SW 1271 (cell line): ENCODE measurements at places on chromosomes 13 and 19.

GRCh38 chr19:22935151-22935550 is 67.8 kb downstream of the ZNF728 start:
- no peak for DNase-seq

DNA sequence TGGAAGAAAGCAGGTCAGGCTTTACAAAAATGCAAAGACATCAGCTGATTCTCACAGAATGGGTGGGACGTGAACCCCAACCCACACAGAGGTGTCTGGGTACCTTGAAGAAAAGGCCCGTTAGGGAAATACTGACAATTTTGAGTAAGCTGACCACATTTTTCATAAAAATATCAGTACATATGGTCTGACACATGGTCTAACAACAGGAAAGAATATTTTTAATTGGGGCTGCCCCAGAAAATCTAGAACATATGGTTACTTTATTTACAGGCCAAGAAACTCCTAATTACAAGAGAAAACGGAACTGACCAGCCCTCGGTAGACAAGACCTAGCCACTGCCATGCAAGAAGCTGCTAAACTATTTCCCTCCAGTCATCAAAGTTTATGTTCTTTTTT is 48.7 kb upstream of the ITM2B start:
- no peak for DNase-seq

DNA sequence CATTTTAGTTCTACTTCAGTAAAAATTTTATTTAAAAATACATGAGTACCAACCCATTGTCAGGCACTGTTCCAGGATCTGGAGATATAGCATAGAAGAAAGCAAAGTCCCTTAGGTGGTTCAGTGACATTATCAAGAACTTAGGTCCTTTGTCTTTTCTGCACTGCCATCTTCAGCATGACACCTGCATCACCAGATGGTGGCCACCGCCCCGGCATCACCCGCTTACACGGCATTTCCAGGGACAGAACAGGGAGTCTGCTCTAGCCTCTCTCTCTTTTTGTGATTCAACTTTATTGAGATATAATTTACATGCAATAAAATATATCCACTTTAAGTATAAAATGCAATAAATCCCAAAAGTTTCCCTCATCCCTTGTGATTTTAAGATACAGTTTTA is 23.5 kb downstream of the DYRK1B start:
- DNase-seq: no peak

- no peak for DNase-seq
Measured at GRCh38 chr19:53328967-53329366, 4.6 kb upstream of the ZNF845 start.

- DNase-seq: peak; percentile 95
Measured at GRCh38 chr19:2168619-2169424, 5.1 kb downstream of the DOT1L start.

DNA sequence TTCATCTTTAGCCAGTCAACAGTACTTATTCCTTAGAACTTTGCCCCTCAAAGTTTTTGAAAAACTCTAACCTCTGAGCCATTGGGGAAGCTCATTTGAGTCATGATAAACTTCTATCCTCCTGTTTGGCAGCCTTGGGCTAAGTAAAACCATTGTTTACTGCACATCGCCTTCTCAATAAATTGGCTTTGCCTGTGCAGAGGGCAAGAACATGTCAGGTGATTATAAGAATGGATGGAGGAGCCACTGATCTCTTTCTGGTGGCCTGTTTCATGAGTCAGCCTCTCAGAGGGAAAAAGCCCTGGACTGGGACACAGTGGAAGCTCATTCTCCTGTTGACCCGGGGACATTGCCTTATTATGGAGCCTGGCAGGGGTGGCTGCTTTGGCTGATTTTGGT is 19.4 kb upstream of the PSG4 start:
- DNase-seq: no peak

DNA sequence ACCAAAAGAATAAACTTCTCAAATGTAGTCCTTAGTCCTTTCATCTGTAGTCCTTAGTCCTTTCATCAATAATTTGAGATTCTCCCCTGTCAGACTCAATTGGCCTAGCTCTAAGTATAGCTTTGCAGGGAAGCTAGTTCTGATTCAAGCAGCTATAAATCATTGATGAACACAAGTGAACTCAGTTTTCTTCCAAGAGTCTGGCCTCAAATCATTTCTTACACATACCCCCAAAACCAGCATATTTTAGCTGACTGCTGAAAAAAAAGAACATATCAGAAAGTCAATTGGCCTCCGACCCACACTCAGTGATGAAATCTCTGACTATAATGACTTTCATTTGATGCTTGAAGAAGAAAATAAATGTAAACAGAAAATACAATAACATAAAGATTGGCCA is 64.9 kb downstream of the TNFSF11 start:
- DNase-seq: no peak

DNA sequence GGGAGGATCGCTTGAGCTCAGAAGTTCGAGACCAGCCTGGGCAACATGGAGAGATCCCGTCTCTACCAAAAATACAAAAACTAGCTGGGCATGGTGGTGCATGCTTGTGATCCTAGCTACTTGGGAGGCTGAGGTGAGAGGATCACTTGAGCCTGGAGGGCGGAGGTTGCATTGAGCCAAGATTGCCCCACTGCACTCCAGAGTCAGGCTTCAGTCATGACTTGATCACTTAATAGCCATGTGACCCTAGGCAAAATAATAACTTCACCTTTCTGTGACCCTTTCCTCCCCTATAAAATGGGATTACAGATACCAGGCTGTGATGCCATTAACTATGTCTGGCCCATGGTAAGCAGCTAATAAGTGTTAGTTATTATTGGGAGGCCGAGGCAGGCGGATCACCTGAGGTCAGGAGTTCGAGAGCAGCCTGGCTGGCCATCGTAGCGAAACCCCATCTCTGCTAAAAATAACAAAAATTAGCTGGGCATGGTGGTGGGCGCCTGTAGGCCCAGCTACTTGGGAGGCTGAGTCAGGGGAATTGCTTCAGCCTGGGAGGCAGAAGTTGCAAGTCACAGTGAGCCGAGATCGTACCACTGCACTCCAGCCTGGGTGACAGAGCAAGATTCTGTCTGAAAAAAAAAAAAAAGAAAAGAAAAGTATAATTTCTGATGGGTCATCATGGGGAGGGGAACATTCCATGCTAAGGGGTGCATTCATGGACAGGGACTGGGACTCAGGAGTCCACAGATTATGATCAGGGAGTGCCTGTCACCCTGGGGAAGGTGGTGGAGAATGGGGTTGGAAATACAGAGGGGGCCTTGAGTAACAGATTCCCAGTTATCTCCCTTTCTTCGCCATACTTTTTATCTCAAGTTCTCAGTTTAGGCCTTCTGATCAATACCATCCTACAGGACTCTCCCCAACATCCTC is 15.5 kb downstream of the TPM4 start:
- no peak for DNase-seq

DNA sequence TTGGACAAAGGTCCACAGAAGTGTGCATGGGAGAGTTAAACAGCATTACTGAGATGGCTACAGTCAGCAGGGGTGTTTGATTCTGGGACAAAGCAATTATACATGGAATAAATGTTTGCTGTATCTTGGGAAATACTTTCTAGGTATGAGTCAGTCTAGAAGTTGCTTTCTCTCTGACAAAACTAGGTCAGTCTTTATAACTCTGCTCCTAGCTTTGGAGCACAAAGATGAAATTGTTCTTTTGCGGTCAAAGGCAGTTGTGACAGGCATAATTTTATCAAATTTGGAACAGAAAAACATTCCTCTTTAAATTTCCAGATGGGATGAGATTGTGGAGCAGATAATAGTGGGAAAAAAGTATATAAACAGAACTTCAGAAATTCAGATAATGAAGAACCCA is 1045.4 kb upstream of the MIR17HG start:
- no peak for DNase-seq

DNA sequence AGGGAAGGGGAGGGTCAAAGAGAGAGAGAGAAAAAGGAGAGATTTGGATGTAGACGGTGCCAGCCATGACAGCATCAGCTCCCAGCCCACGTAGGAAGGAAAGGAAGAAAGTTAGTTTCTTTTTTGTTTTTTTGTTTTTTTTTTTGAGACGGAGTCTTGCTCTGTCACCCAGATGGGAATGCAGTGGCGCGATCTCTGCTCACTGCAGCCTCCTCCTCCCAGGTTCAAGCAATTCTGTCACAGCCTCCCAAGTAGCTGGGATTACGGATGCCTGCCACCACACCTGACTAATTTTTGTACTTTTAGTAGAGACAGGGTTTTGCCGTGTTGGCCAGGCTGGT is 27.6 kb downstream of the ELL start:
- no peak for DNase-seq

- DNase-seq: no peak
Measured at GRCh38 chr13:113428871-113429607, 24.2 kb downstream of the ADPRHL1 start.

DNA sequence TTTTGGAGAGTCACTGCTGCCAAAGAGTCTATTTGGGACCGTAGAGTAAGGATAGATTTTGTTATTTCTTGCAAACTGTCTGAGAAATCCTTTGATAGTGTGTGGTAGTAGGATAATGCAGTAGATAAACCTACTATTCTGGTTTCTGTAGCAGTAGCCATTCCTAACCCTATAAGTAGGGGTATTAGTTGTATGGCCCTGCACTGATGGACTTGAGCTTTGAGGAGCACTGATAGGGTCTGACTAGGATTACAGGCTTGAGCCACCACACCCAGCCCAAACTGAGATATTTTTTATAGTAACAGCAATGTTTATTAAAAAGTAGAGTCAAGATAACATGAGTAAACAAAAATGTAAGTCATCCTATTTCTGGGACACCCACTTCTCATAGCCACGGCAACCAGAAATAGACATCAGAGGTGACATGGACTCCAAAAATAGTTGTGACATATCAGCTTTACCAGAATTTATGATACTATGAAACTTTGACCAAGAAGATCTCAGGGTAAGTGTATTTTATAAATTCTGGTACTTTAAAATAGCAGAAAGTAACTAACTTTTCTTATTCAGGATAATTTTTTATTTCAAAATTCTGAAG is 479.1 kb downstream of the SUCLA2 start:
- no peak for DNase-seq

GRCh38 chr19:14000691-14001375 is 5.3 kb downstream of the RFX1 start:
- no peak for DNase-seq

DNA sequence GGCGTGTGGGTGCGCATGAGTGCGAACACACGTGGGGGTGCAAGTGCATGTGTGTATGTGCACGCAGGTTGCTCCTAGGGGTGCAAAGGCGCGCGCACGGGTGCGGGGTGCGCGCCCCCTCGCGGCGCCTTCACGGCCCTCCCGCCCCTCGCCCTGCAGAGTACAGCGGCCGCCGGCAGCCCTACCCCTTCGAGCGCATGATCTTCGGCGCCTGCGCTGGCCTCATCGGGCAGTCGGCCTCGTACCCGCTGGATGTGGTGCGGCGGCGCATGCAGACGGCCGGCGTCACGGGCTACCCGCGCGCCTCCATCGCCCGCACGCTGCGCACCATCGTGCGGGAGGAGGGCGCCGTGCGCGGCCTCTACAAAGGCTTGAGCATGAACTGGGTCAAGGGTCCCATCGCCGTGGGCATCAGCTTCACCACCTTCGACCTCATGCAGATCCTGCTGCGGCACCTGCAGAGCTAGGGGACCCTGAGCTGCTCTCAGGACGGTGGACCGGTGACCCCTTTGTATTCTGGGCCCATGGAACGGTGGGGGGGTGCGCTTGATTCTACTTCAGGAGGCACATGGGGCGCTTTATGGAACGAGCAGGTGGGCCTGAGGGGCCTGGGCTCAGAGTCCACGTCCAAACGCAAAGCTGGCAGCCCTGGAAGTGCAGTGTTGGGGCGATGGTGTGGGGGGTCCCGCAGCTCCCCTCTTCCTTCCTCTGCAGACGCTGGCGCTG is 27.7 kb downstream of the TMEM161A start:
- DNase-seq: no peak

DNA sequence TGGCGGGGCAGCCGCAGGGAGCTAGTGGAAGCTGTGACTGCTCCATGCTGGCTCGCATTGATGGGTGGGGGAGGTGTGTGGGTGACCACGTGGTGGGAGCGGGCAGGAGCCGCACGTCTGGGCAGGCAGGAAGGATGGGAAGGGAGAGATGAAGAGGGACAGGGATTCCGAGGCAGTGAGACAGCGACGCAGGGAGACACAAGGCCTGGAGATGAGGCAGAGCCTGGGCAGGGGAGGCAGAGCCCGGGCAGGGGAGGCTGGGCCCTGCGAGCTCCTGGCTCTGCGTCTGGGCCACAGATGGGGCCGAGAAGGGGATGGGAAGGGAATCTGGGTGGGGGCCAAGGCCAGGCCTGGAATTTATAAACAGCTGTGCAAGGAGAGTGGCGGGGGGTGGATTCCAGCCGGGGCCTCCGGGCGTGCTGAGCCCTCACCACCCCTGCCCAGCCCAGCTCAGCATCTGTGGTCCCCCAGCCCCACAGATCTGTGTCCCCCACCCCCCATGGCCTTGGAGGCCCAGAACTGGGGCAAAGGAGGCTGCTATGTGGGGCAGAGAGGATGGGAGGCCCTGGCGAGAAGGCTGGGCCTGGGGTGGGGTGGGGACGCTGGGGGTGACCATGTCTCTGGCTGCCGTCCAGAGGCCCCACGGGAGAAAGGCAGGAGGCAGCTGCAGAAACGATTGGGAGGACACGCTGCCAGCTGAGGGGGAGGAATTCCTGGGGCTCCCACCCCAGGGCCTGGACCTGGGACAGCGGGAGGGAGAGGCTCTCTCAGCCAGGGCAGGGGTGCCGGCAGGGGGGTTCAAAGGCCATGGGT is 6.0 kb downstream of the EHD2 start:
- no peak for DNase-seq

GRCh38 chr19:32691952-32692726 is 518 bp downstream of the NUDT19 start:
- DNase-seq: peak; percentile 32

DNA sequence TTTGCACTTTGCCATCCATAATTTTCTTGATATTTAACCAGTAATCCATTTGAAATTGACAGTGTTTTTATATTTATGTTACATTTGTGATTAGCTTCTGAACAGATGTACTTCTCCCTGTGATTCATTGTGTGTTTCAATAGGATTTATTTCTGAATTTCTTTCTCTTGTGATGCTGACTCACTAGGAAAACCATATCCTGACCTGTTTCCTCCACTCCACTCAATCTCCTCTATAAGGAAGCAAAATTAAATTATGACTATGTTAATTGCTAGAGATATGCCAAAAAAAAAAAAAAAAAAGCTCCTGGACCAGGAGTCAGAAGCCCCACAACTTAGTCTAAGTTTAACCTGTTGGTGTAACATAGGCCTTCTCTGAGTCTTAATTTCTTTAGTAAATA is 614.6 kb upstream of the SPRY2 start:
- no peak for DNase-seq

DNA sequence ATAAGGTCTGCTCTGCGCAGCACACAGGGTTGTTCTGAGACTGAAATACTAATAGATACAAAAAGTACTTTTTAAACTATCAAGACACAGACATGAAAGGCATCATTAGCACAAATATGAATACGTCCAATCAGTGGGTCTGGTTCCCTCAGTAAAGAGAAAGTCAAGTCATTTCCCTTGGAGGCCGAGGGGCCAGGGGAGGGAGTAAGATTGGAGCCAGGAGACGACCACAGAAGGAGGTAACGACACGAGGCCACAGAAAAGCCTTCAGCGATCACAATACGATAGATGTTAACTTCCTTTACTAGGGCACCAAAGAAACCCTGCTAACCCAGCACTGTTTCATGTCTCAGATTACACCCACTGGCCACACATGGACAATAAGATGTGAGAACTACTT is 5.3 kb downstream of the CARS2 start:
- no peak for DNase-seq

- DNase-seq: no peak
Measured at GRCh38 chr19:35828692-35829301, 16.2 kb upstream of the PRODH2 start.
